ENCODE measurements at places on chromosomes 4 and X.

- peak; percentile 71 for DNase-seq
These were observed 18.0 kb downstream of the RPS3A start for GRCh38 chr4:151117371-151117962.

DNA sequence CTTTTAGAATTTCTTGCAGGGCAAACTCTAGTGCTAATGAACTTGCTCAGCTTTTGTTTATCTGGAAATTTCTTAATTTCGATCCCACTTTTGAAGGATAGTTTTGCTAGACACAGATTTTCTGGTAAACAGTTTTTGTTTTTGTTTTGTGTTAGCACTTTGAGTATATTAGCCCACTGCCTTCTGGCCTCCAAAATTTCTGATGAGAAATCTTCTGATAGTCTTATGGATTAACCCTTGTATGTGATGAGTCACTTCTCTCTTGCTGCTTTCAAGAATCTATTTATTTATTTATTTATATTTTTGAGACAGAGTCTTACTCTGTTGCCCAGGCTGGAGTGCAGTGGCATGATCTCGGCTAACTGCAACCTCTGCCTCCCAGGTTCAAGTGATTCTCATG is 27.0 kb upstream of the GIMD1 start:
- DNase-seq: no peak

GRCh38 chr4:152062936-152063620 is 302.3 kb upstream of the GATB start:
- DNase-seq: no peak

GRCh38 chrX:14003876-14004425 is 25.7 kb downstream of the GEMIN8 start:
- DNase-seq: no peak

DNA sequence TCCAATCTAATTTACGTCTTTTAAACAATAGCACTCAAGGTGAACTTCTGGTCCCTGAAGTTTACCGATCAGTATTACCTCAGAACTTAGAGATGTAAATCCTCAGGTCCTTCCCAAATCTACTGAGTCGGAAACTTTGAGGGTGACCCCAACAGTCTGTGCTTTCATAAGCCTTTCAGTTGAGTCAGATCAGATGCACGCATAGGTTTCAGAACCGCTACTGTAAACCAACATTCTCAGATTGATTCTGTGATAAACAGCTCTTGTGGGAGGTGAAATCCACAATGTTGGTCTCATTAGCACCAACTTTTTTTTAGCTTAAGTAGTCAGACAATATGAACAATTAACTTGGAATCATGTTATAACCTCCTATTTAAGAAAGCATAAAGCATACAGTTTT is 86.0 kb downstream of the WWC2 start:
- DNase-seq: no peak

DNA sequence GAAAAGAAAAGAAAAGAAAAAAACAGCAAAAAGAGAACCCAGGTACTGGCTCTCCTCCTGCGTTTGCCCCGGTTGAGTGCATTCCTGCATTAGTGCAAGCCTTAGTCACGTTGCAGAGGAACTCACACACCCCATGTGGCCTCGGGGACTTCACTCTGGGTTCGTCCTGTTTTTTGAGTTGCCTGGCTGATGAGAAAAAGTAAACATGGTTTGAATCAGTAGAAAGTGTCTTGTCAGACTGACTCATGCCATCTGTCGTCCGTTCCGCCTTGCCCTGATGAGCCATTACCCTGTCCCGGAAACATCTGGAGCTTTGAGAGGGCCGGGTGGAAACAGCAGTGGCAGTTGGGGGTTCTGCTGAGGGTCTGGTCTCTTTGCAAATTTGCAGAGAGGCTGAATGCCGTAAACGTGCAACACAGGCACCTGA is 16.3 kb downstream of the CD99 start:
- DNase-seq: peak; percentile 93

DNA sequence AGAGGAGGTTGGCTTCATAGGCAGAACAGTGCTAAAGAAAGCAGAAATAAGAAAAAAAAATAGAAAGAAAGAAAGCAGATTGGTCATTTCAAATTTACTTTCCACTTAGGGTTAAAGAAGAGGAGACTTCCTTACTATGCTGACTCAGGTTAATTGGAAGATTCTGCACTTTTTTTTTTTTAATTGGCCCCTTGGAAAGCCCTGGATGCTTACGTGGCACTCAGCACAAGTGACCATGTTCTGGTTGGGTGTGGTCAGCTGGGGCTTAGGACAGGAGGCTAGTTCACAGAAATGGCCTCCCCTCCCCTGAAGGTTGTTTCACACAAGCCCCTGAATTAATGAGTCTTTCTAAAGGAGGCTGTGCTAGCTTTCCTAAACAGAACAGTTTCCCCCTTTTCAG is 14.5 kb downstream of the MAGEA9B start:
- no peak for DNase-seq

- DNase-seq: peak; percentile 51
These were observed 120.0 kb upstream of the SORBS2 start for GRCh38 chr4:185931986-185932385.

DNA sequence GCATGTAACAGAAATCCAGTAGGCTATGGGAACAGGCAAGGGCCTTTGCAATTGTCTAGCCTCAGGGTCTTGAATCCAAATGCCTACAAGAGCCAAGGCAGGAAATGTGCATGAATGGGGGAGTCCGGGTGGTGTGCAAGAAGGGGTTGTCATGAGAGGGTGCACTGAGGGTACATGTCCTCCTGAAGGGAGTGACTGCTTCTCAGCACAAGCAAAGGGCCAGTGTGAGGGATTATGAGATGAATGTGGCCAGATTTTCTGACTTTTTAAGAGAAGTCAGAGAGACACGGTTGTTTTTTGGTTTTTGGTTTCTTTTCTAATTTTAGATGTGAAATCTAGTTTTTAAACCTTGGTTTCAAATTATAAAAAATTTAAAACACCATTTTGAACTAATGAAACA is 76.5 kb upstream of the LSM6 start:
- no peak for DNase-seq

GRCh38 chrX:10015723-10016518 is 48.8 kb downstream of the CLDN34 start:
- no peak for DNase-seq

DNA sequence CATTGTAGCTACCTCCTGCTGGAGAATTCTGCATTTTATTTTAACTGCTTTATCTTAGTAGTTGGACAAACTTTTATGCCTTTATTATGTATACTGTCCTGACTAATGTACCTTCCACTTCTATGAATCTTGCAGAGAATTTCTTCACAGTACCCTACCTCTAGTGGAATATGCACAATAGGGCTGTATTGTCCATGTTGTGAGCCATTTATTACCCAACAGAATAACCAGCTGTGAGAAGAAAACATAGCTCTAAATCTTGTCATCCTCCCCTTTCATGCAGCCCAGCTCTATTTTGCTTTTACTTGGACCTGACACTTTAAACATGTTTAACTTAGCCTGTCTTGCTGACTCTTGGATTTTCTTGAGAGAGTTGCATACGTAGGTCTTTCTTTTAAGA is 56.2 kb downstream of the MCUB start:
- no peak for DNase-seq

DNA sequence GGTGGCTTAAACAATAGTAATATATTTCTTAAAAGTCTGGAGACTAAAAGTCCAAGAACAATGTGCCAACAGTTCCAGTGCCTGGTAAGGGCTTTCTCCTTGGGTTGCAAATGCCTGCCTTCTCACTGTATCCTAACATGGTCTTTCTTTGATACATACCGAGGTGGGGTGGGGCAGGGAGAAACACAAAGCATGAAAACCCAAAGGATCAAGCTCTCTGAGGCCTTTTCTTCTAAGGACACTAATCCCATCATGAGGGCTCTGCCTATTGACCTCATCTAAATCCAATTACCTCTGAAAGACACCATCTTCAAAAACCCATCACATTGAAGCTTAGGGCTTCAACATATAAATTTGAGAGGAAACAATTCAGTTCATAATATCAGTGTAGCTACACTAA is 311.3 kb downstream of the GRID2 start:
- no peak for DNase-seq

- DNase-seq: no peak
These were observed 68.4 kb downstream of the RTL9 start for GRCh38 chrX:110427076-110427475.

DNA sequence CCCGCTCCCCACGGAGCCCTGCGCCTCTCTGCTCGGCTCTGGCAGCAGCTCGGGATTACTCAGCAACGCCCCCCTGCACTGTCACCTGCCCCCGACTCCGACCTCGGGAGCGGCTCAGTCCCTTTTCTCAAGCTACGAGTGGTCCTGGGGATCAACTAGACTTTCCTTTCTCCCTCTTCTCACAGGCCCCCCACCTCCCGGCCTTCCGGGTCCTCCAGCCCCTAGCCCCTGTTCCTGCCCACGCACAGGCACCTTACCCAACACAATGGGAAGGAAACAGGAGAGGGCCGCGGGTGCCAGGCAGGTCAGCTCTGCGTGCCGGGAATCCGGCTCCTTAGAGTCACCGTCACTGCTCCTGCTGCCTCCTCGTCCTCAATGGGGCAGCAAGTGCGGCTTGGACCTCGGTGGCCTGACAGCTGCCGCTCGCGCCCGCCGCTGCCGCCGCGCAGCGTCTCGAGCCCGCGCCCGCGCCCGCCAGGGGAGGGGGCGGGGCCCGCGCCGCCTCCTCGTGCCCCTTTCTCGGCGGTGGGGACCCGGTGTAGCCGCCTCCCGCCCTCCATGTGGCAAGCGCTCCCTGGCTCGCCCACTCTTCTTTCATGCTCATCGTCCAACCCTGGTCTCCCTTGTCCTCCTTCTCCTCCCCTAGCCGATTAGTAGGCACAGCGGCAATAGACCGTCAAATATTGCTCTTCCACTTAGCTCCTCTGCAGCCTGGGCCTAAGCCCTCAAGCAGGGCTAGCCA is at the start of gene RAB9B:
TSS of gene RAB9B (minus strand) at position 455 of the 742 bp plus-strand sequence. CDS start 6,473 bp downstream, outside the sequence.
- peak; percentile 13 for DNase-seq

DNA sequence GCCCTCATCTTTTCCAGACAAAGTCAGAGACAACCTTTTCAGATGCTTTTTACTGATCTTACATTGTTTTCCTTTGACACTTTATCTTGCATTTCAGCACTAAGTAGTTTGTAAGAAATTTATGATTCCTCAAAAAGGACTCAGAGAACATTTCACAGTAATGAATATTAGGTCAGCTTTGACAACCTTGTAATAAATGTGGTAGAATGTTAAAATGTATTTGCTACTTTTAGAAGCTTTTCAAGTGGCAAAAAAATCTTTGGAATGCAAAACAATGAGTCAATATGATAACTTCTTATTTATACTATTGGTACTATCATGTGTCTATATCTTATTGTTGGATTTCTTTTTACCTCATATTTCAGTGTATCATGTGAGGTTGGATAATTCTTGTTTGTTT is 146.2 kb upstream of the FAT4 start:
- no peak for DNase-seq

DNA sequence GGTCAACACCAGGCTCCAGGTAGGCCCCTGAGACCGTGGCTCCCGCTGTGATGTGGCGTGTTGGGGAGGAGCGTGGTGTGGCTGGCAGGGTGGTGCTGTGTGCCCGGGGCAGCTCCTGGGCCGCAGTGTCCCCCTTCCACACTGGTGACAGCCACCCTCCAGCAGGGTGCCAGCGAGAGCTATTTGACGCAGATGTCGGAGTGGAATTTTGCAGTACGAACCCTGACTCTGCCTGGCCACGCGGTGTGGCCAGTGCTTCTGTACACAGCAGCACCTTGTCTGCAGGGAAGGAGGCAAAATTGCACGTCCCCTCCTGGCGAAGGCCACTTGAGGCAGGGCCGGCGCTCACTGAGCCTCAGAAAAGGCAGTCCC is 53.2 kb downstream of the CPZ start:
- DNase-seq: no peak

DNA sequence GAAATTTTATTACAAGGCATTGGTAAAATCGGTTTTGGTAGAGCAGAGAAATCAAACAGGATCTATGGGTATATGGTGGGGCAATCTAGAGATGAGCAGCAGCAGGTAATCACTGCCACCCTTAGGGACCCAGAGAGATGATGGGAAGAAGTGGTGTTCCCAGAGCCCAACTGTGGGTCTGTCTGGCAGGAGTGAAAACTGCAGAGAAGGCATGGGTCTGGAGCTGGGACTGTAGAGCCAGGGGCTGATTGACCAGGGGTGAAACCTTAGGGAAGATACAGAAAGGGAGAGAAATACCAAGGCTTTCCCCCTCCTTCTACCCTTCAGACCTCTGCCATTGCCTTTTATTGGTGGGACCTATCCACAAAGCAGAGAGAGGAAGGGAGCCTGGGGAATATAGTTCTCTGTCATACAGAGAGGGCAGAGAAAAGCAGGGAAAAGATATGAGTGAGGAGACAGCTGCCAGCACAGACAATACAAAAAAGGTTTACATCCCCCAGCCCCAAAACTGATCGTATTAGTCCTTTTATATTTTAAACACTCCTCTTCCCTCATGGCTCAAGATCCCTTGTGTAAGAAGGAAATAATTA is 28.7 kb downstream of the PDLIM5 start:
- no peak for DNase-seq

DNA sequence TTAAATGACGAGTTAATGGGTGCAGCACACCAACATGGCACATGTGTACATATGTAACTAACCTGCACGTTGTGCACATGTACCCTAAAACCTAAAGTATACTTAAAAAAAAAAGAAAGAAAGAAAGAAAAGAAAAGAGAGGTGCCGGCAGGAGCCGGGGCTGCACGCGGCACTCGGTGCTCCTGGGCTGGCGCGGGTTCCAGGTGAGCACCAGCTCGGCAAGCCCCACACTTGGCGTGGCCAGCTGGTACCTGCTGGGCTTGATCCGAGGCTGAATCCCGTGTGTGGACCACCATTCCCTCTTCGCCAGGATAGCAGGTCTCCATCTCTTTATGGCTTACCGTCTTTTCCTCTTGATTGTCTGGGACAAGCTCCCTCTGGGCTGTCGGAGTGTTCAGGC is 17.9 kb upstream of the HERC6 start:
- DNase-seq: no peak

- DNase-seq: no peak
These were observed 3.5 kb downstream of the MND1 start for GRCh38 chr4:153348006-153348405.

- DNase-seq: no peak
These were observed 317.0 kb downstream of the ADGRL3 start for GRCh38 chr4:61517144-61517543.

DNA sequence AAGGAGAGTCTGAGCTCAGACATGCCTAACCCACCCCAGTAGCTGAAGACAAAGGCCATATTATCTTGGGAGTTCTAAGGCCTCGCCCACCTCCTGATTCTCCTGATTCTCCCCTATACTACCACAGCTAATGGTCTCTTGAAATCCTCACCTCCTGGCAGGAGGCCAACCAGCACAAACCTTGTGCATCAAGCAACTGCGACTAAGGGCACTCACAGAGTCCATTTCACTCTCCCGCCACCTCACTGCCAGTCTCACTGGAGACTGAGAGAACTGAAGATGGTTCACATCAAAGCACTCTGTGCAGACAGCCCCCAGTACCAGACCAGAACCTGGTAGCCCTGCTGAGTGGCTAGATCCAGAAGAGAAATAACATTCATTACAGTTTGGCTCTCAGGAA is 102.1 kb upstream of the KLF8 start:
- no peak for DNase-seq
